ENCODE measurements at places on chromosomes 12 and 14.

GRCh38 chr14:60014402-60014801 is 77.3 kb upstream of the PCNX4 start:
- no peak for DNase-seq

- DNase-seq = no peak
Observed at GRCh38 chr12:3107071-3107583, 29.9 kb downstream of the TSPAN9 start.

GRCh38 chr14:92273166-92273565 is 49.8 kb upstream of the SLC24A4 start:
- DNase-seq = no peak

DNA sequence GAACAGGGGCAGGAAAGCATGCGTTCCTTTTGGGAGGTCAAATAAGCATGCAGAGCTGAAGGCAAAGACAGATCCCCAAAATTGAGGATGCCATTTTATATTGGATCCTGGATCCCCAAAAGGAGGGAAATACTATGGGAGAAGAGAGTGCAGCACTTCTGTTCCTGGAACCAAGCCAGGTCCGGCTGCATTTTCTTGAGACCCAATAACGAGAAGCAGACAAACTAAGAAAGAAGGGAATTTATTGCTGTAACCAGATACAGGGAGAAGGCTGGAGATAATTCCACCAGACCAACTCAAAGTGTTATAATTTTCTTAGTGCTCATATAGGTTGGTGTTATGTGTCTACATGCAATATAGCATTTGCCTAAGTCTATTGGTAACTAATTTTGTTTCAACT is 60.8 kb downstream of the PDE6H start:
- no peak for DNase-seq

DNA sequence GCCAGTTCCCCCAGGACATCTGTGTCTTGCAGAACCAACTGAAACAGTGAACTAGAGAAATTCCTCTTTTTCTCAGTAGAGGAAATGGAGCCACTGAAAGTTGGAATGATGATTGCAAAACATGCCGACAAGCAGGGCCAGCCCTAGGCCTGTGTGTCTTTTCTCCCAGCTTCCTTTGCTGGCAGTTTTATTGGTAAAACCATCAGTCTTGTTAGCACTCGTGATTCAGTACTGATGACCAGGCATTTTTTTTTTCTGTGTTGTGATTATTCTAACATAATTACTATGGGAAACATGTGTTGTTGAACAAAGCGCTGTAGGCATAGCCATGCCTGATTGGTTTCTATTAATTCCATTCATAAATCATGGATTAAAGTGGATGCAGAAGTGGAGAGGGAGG is 620.7 kb downstream of the AACS start:
- DNase-seq = no peak

GRCh38 chr12:15589328-15590032 is 199.7 kb downstream of the EPS8 start:
- no peak for DNase-seq

GRCh38 chr14:75406856-75407255 is 21.0 kb upstream of the JDP2 start:
- no peak for DNase-seq

- DNase-seq = no peak
Observed at GRCh38 chr14:63186453-63186852, 17.8 kb upstream of the RHOJ start.

DNA sequence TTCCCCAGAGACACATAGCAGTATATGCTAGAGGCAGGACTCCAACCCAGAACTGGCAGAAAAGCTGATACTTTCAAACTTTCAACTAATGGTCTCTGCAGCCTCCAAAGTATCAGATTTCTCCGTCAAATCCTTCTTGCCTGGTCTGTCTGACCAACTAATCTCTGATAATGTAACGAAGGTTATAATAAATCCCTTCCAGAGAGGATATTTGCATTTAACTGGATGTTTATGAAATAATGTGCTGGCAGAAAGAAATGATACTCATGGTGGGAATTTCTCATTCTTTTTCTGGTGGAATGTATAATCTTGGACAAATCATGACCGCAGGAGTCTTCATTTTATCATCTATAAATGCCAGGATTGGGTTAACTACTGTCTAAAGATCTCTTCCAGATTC is 860.3 kb downstream of the DIO2 start:
- DNase-seq = no peak

DNA sequence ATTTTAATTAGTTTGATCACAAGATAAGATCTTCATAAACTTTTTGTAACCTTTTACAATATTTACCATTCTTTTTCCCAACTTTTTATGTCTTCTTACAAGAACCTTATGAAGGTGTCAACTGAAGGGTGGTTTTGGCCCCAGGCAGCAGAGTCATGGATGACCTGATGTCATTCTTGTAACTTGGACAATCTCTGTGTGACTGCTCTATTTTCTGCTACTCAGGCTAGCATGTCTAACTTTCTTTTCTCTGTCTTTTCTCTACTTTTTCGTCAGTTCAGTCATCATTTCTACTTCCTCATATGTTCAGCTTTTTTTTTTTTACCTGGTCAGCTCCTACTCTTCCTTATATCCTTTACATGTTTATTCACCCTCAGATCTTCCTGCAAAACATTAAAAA is 150.7 kb upstream of the PTPRQ start:
- DNase-seq = no peak

- no peak for DNase-seq
Observed at GRCh38 chr14:95522116-95522515, 5.7 kb upstream of the SYNE3 start.

GRCh38 chr14:104352493-104353220 is 214.3 kb downstream of the KIF26A start:
- DNase-seq = no peak

DNA sequence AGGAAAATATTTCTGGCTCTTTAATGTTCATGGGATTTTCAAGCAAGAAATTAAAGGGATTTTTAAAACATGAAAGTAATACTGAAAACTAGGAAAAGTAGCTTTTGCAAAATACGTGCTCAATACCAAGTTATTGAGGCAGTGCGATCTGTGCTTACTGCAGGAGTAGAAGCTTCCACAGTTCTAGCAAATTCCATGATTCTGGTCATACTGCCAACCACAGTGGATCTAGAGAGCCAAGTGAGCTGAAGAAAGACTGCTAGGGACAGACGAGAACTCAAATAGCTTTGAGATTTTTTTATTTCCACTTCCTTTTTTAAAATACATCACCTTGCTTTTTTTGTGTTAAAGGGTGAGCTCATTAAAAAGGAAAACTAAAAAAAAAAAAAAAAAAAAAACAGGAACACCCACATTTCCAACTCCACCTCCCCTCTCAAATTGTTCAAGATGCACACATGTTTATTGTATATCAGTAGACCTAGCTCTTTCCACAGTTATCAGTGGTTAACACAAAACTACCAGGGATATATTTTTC is 26.2 kb downstream of the EGLN3 start:
- no peak for DNase-seq

DNA sequence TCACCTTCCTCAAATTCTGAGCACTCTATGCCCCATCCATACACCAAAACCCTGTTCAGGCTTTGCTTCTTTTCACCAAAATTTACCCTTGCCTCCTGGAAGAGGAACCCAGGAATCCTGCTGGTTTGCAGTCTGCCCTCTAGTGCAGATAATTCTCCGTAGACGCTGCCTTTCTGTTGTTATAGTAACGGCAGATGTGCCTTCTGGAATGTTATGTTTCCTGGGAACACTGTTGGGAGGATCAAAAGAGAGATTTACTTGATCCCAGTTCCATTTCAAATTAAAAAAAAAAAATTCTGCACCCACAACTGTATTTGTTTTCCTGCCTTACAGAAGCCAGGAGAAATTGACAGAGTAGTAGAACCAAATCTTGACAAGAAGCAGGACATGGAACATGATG is 104.2 kb upstream of the RMST start:
- DNase-seq = no peak

DNA sequence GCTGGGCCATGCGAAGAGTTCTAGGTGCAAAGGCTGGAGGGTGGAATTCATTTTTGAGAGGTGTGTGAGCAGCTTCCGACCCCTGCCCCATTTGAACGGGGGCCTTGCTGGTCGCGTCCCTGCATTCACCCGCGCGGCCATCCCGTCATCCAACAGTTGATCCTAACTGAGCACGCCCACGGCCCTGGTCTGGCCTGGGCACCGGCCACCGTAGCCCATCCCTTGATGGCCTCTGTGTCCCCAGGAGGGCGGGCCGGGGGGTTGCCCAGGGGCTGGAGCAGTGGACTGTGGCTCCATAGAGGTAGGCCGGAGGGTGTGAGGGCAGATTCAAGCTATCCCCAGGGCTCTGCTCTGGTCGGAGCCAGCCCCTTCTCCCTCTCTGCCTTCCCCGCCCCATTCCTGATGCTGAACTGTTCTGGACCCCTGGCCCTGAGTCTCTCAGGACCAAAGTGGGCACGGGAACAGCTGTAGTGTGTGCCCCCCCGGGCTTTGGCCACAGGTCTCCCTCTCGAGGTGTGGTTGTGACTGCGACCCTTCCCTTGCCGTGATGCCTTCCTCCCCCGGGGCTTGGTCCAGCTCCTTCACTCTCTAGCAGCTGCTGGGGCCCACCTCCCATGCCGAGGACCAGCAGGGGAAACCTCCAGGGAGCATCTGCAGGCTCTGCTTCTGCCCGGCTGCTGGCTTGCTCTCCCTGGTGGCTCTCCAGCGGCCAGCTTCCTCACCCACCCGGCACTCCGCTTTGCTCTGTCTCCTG is 9.1 kb downstream of the MEG3 start:
- no peak for DNase-seq

DNA sequence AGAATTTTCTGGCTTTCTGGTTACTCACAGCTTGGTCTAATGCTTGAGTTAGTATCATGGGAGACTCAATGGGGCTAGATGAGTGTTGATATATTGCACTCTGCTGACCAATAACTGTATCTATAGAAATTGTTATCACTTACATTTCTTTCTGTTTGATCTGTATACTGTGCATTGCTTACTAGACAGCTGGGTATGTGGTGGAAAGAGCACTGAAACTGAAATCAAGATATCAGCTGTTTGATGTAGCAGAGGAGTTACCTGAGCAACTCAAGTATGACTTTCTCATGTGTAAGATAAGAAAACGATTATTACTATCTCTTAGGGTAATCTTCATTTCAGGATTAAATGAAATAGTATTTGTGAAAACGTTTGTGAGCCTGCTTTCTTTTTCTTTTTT is 183.0 kb downstream of the SLC15A5 start:
- DNase-seq = no peak

DNA sequence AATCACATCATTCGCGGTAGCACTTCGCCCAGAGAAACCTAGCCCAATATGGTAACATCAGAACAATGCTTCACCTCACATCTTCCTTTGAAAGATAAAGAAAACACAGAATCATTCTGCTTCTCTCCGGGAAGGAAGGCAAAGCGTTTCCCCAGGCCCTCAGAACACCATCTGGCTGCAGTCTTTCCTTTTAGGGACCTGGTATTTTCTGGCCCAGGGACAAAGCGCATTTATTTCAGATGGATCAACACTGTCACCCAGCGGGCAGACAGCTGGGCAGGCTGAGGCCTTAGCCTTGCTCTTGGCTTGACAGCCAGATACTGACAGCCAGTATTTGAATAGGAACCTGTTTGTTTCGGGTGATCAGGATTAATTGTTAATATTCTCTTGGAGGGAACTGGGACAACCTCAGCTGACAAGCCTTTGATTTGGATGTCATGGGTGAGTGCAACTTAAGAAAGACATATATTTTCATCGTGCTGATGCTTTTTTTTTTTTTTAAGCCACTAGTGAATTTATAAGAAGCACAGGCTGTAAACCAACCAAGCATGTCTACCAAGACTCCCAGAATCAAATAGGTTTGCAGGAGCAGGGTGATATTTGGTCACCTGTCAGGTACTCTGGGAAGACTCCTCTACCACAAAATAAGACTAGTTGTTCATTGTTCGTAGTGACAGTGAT is 118.9 kb downstream of the VEZT start:
- DNase-seq = peak; percentile 80

GRCh38 chr12:132308853-132309595 is 20.4 kb downstream of the GALNT9 start:
- no peak for DNase-seq

Data from NCI-H1417 (cell line).